ENCODE measurements at places on chromosomes 6 and 20.

DNA sequence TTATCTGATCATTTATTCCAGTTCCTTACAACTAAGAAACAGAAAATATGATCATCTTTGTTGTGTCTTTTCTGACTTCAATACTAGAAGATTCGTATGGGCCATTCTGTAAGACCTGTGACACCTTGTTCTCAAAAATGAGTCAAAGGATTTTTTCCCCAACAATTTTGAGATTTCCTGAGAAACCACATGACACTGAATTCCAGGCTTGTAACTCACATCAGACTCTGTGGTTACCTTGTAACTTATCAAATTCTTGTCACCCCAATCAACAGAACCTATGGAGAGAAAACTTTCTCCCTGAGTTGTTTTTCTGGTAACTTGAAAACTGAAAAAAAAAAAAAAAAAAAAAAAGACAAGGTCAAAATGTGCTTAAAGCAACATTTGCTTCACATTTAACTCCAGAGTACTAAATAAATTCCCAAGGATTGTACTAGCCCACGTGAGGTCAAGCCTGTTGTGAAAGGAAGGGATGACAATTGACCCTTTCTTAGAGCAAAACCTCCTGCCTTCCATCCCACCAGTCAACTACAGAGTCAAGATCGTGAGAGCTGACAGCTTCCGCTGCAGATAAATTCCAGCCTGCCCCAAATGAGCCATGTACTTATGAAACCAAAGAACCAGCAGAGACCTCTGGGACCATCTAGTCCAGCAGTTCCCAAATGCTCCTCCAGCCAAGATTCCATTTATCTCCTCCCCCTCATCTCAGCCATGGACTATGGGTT is 140.3 kb downstream of the TBX18 start:
- no peaks in the 10 kb centered on the region for H3K27me3 ChIP-seq
- H3K27ac ChIP-seq: no peak overlapping the region

GRCh38 chr6:132084811-132085509 is 133.8 kb upstream of the CCN2 start:
- no peak for DNase-seq
- no peaks in the 10 kb centered on the region for H3K36me3 ChIP-seq
- H3K4me3 ChIP-seq: no peak overlapping the region
- no peaks in the 10 kb centered on the region for H3K4me1 ChIP-seq
- no peak overlapping the region for H3K27ac ChIP-seq

- peaks cover 12% of the 10 kb centered on the region for H3K4me1 ChIP-seq
- H3K36me3 ChIP-seq: no peaks in the 10 kb centered on the region
- no peak for DNase-seq
- no peak overlapping the region for H3K27ac ChIP-seq
- no peaks in the 10 kb centered on the region for H3K27me3 ChIP-seq
These were observed 27.7 kb upstream of the DTNBP1 start for GRCh38 chr6:15690510-15690909.

DNA sequence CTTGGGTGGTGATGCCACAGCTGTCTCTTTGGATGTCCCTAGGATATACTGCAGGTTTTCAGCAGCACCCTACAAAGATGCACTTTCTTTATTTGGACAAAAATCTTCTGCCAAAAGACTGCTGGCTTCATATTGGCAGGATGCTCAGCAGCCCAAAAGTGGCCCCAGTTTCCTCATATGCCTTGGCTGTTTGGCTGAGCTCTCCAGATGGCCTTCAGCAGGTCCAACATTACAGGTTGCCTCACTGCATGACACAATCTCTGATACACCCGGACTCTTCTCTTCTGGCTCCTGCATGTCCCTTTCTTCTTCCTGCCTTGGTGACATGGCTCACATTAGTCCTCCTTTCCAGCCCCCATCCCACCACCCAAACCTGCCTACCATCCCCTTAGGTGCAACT is 323.7 kb upstream of the CDH4 start:
- no peak overlapping the region for H3K27ac ChIP-seq
- no peaks in the 10 kb centered on the region for H3K27me3 ChIP-seq
- no peaks in the 10 kb centered on the region for H3K36me3 ChIP-seq
- DNase-seq: no peak

DNA sequence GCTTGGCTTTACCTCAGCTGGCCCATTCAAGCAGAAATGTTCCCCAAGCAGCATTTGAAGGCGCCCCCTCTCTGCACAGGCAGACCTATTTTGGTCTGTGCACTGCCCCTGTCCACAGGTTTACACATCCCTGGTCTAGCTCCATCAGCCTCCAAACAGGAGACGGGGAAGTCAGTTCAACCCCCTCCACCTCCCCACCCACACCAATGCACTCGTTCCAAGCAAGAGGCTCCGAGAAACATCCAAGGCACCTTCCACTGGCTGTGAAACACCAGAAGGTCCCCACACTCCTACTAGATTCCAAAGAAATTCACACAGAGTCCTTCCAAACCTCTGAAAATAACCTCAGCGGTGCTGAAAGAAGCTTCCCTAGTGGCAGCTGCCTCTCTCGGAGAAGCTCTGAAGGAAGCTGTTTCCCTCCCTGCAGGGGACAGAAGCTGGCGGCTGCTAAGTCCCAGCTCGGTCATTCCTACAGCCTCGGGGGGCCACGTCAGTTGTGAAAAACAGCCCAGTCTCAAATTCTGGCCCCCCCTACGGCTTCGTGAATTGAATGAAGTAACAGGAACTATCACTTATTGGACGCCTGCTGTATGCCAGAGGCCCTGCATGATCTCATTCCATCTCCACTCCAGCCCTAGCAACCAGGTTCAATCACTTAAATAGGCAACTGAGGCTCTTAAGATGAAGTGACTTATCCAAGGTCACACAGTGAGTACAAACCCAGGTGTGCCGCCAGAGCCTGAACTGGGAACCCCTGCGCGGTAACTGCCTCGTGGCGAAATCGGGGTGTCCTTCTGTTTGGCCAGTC is 815 bp downstream of the SPATA2 start:
- H3K4me1 ChIP-seq: peaks cover 33% of the 10 kb centered on the region
- H3K36me3 ChIP-seq: no peaks in the 10 kb centered on the region
- no peaks in the 10 kb centered on the region for H3K27me3 ChIP-seq
- peak overlapping the region; percentile 99 for H3K27ac ChIP-seq

GRCh38 chr6:121711472-121711871 is 276.0 kb downstream of the GJA1 start:
- no peak overlapping the region for H3K4me3 ChIP-seq
- H3K27me3 ChIP-seq: no peaks in the 10 kb centered on the region
- no peak for DNase-seq
- no peaks in the 10 kb centered on the region for H3K36me3 ChIP-seq
- no peak overlapping the region for H3K27ac ChIP-seq

DNA sequence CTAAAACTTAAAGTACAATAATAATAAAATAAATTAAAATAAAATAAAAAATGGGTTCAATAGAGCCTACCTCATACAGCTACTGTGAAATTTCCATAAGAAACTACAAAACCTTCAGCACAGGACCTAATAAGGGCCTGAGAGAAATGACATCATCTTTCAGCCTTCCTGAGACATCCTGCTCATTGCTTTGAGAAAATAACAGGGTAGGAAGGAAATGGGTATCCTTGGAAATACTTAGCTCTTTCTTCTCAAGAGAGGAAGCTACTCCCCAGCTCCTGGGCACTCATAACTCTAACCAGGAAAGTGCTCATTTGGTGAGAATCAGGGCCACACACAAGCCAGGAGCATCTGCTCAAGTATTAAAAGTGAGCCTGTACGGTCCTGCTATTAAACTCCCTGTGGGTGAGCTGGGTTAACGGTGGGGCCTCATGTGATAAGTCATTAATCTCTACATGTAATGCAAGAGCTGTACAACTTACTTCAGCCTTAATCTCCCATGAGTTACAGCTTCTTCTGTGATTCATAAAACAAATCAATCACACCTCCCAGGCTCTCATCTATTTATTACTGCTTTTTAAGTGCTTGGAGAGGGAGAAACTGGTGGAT is 141.4 kb downstream of the MAFB start:
- no peak overlapping the region for H3K27ac ChIP-seq
- no peaks in the 10 kb centered on the region for H3K4me1 ChIP-seq
- no peak for DNase-seq
- no peaks in the 10 kb centered on the region for H3K36me3 ChIP-seq
- H3K4me3 ChIP-seq: no peak overlapping the region

DNA sequence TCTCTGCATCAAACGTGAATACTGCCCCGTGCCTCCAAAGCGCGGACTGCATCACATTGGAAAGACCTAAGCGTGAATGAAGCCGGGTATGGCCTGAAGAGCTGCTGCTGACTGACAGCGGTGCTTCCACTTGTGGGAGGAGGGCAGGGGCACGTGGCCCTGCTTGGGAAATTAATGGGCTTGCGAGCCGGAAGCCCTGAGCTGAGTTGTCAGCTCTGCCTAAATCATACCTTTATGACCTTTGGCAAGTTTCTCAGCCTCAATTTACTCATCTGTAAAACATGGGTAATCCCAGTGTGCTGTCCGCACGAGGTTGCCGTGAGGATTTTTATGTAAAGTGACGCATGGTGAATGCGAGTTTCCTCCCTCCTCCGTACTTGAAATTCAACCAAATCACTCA is 67.0 kb upstream of the FOXQ1 start:
- no peak overlapping the region for H3K4me3 ChIP-seq
- no peak for DNase-seq
- H3K27me3 ChIP-seq: peaks cover 11% of the 10 kb centered on the region
- H3K27ac ChIP-seq: no peak overlapping the region
- no peaks in the 10 kb centered on the region for H3K36me3 ChIP-seq

DNA sequence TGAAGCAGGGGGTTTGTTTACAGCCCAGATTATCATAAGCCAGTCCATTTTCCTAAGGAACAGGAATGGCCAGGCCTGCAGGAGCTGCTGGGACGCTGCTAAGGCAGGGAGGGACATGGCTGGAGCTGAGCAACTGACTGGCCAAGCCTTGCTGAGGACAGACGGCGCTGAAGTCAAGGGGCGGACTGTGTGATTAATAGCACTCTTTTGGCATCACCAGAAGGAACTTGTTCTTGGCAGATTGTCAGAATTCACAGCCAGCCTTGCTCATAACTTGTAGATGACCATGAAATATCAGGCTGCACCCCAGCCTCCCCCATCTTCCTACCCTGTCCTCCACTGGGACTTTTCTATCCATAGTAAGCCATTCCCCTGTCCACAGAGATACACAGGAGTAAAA is 218.8 kb upstream of the RNF24 start:
- peaks cover 4% of the 10 kb centered on the region for H3K27me3 ChIP-seq
- no peaks in the 10 kb centered on the region for H3K4me1 ChIP-seq
- H3K4me3 ChIP-seq: no peak overlapping the region
- no peaks in the 10 kb centered on the region for H3K36me3 ChIP-seq
- no peak overlapping the region for H3K27ac ChIP-seq

- DNase-seq: no peak
- H3K27ac ChIP-seq: no peak overlapping the region
- peaks cover 51% of the 10 kb centered on the region for H3K27me3 ChIP-seq
- H3K4me3 ChIP-seq: no peak overlapping the region
These were observed 14.6 kb downstream of the CCM2L start for GRCh38 chr20:32024683-32025295.

- DNase-seq: no peak
- peaks cover 2% of the 10 kb centered on the region for H3K27me3 ChIP-seq
- H3K27ac ChIP-seq: no peak overlapping the region
- no peaks in the 10 kb centered on the region for H3K36me3 ChIP-seq
- H3K4me1 ChIP-seq: no peaks in the 10 kb centered on the region
These were observed 27.2 kb upstream of the SRSF6 start for GRCh38 chr20:43430265-43431133.

GRCh38 chr6:131600716-131601115 is 27.3 kb downstream of the MED23 start:
- H3K27ac ChIP-seq: no peak overlapping the region
- no peak overlapping the region for H3K4me3 ChIP-seq
- no peaks in the 10 kb centered on the region for H3K27me3 ChIP-seq
- H3K4me1 ChIP-seq: no peaks in the 10 kb centered on the region
- DNase-seq: no peak

- H3K27me3 ChIP-seq: peaks cover 41% of the 10 kb centered on the region
- no peaks in the 10 kb centered on the region for H3K36me3 ChIP-seq
- DNase-seq: no peak
- H3K27ac ChIP-seq: no peak overlapping the region
These were observed 8.3 kb upstream of the ZDHHC14 start for GRCh38 chr6:157372501-157373280.

DNA sequence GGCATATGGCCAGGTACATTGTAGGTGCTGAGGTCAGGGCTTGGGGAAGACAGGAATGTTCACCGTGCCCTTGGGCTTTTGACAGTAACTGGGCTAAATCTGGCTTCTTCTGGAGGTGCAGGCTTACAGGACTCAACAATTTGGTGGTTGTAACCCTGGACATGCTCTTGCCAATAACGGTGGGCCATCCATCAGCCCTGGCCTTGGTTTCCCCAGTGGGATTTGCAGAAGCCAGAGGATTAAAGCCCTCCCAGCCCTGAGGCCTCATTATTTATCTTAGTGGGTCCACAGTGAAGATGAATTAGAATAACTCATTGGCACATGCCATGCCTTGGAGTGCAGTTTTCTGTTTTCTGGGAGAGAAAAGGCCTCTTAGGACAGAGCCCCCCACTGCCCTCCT is 44.0 kb downstream of the TOX2 start:
- H3K27me3 ChIP-seq: peaks cover 25% of the 10 kb centered on the region
- no peak for DNase-seq
- peaks cover 15% of the 10 kb centered on the region for H3K36me3 ChIP-seq
- no peak overlapping the region for H3K4me3 ChIP-seq
- peaks cover 50% of the 10 kb centered on the region for H3K4me1 ChIP-seq

DNA sequence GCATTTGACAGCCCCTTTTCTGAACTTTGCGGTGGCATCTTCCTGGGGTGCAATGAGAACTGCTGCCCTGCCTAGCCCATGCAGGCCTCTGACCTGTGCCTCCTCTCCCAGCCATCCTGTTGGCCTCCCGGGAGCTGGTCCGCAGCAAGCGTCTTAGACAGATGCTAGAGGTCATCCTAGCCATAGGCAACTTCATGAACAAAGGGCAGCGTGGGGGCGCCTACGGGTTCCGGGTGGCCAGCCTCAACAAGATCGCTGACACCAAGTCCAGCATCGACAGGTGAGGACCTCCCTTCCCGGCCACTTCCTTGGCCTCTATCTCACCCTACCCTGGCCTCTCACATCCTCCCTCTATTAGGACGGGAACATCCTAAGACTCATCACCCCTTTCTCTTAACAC is 37.6 kb downstream of the MOCS1 start:
- H3K27me3 ChIP-seq: peaks cover 2% of the 10 kb centered on the region
- H3K4me1 ChIP-seq: no peaks in the 10 kb centered on the region
- no peak for DNase-seq
- H3K36me3 ChIP-seq: no peaks in the 10 kb centered on the region
- H3K4me3 ChIP-seq: no peak overlapping the region

DNA sequence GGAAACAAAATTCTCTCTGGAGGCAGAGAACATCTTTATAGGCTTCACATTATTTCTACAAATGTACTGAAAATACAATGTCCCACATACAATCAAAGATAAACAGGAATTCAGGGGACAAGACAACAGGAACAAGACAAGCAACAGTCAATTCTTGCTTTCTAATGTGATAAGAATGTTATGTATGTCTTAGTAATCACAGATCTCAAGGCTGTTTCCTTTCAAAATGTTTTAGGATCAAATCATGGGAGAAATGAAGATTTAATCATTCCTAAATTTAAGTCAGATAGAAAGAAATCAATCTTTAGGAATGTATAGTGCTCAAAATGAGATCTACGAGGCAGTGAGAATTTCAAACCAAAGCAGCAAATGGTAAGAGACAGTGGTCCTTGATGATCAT is 32.1 kb downstream of the NEDD9 start:
- H3K27ac ChIP-seq: peak overlapping the region; percentile 91
- H3K4me3 ChIP-seq: no peak overlapping the region
- H3K36me3 ChIP-seq: peaks cover 75% of the 10 kb centered on the region
- H3K4me1 ChIP-seq: peaks cover 80% of the 10 kb centered on the region
